ENCODE measurements at places on chromosomes 5 and 9.

DNA sequence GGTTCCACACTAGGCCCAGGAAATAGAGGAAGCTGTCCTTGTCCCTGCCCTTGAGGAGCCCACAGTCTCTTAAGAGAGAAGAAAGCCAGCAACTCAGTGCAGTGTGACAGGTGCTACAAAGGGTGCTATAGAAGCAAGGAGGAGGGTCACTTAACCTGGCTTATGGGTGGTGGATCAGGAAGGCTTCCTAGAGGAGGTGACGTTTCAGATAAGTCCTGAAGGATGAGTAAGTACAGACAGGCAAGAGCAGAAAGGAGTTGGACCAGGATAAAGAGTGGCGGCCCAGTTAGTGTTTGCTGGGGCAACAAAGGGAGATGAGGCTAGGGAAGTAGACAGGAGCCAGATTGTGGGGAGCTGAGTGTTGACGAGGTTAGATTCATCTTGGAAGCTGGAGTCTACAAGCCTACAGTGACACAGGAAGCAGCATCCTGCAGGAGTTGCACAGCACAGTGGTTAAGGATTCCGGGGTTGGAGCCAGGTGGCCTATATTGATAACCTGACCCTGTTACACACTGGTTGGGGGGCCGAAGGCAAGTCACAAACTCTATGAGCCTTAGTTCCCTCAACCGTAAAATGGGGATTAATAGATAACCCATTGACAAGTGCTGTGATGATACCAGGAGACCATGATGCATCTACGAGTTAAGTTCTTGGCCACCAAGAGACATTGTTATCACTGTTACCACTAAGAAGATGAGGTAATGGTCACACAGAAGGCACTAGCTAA lies 5.4 kb upstream of the LHX6 start:
- DNase-seq = no peak

DNA sequence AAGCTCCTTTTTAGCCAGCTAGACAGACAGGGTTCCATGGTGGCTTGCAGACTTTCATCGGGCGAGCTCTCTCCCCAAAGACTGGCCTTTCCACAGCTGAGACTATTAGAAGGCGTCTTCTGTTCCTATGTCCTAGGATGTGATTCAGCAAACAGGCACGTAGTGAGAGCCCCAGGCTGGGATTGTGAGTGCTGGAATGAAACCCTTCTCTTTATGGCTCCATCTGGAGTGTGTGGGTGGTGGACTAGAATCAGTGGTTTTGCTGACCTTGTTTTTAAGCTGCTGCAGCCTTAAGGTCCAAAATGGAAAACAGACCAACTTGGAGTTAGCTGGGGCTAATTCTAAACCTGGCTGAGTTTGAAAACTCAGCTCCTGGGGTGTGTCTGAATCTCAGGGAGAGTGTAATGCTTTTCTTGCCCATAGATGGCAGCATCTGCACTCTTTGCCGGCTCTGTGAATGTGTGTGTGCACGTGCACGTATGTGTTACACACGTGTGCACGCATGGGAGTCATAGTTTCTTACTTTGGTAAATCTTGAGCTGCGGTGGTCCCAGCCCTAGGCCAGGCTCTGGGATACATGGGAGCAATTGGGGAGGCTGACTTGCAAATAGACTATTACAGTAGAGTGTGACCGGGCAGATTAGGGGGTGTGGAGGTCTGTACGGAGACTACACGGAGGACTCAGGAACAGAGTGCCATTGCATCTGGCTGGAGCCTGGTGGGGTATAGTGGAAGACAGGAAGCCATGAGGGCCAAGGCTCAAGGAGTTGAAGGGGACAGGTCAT lies 10.7 kb downstream of the GSN start:
- peak; percentile 59 for DNase-seq

DNA sequence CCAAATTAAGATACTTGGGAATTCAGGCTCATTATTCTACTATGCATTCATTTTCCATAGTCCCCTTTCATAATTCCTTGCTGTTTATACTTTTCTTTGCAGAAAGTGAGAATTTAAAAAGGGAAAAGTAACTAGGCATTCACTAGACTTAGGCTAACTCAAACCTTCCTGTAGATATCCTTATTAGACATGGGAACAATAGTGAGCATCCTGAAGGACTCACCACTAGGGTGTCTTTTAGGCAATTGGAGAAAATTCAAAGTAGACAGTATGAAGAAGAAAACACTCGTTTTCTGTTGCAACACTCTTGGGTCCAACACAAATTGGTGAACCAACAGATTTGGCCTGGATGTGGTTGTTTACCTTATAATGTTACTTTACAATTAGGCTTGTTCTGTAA lies 213.2 kb upstream of the GRIN3A start:
- DNase-seq = no peak

DNA sequence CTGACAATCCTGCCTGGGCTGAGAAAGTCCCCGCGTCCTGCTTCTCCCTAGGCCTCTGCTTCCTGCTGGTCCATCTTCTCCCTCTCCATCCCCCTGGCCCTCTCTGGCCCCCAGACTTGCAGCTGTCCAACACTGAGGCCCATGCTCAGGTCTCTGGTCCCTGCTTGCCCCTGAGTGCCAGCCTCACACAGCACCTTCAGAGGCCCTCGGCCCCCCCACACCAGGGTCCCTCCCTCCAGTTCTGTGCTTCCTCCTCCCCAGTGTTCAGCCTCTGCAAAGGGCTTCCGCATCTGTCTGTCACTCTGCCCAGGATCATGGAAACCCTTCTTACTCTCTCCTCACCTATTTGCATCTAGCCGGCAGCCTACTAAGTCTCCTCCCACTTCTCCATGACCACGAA lies 62.4 kb upstream of the CTSL start:
- no peak for DNase-seq

- DNase-seq = no peak
Measured at GRCh38 chr5:1865486-1865885, 17.2 kb downstream of the IRX4 start.

- DNase-seq = no peak
Measured at GRCh38 chr5:147675168-147675567, 107.4 kb downstream of the JAKMIP2 start.

GRCh38 chr5:37859805-37860204 lies 20.0 kb upstream of the GDNF start:
- no peak for DNase-seq

DNA sequence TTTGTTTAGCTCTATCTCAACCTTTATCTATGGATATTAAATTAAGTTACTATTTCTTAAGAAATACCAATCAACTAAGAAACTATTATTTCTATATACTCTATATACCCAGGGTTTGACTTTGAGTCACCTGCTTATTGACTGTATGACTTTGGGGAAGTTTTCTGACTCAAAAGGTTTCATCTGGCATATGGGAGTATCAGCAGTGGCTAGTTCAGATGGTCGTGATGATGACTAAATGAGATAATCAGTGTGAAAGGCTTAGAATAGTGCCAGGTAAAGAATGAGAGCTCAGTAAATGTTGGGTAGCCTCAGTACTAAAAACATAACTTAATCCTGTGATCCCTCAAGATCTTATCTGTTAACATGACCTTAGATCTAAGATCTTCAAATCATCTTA lies 179.7 kb upstream of the ISL1 start:
- DNase-seq = no peak

DNA sequence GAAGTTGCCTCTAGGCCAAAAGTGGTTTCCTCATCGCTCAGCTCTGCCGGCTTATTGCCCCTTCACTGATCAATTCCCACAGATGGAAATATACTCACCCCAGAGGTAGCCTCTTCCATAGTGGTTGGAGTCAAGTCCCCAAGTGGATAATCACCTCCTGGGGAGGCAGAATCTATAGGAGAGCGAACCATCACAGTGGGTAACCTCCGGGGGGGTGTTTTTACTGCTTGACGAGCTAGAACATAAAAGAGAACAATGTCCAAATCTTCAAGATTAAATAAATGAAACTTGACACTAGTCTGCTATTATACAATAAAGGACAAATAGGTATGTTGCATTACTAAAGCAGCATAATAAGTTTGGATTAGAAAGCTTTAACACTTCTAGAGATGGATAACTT lies 9.3 kb downstream of the BRD8 start:
- DNase-seq = no peak

DNA sequence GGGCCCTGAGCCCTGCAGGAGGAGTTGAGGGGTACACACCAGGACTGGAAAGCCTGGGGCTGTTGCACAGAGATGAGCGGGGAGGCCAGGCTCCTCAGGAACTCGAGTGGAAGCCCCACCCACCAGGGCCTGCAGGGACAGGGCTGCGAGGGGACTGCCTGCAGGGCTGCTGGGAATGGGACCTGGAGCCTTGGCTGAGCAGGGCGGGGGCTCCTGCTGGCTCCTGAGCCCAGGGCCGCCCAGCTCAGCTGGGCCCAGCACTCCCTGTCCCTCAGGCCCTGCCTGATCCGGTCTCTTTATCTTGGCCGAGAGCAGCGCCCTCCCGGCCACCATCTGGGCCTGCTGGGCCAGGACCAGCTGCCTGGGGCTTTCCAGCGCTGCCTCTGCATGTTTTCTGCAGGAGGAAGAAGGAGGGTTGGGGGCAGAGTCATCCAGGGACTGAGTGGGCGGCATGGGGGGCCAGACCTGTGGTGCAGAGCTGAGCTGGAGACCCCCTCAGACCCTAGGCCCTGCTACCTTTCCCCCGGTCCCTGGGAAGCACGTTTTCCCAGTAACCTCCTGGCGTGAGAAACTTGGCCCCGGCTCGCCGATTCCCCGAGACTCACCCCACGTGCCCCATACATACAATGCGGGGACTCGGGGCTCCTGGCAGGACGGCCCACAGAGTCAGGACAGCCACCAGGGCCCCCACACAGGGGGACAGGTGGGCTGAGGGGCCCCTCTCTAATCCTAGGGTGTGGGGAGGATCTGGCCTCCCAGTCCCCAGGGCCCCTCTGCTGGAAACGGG lies 9.4 kb downstream of the LCN12 start:
- DNase-seq = no peak

DNA sequence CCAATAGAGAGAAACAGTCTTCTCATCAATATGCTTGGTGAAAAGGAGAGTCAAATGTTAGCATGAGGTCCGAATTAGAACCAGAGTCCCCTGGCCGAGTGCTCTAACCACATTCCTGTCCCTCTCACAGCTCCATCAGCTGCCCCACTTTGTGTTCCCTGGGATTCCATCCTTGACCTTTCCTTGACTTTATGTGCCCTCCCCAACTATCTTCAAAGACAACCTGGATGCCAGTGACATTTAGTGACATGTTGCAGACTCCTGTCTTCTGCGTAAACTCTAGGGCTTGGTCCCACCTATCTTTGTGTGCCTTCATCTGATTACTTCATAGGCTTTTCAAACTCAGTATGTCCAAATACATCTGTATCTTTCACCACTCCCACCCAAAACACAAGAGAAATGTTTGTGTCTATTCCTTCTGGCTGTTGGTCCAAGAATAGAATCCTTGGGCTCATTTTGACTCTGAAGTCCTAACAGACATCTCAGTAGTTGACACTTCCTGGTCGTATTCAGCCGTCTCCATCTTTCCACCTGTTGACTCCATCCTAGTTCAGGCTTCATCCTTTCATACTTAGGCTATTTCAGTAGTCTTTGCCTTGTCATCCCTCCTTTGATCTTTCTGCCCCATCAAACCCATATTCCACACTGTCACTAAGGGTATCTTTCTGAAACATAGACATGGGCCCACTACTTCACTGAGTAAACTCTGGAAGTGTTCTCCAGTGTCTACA lies 101.4 kb upstream of the CD180 start:
- DNase-seq = no peak

GRCh38 chr9:131773911-131774379 lies 34.1 kb upstream of the RAPGEF1 start:
- DNase-seq = no peak

GRCh38 chr9:93652604-93653592 lies 76.5 kb downstream of the PHF2 start:
- no peak for DNase-seq

DNA sequence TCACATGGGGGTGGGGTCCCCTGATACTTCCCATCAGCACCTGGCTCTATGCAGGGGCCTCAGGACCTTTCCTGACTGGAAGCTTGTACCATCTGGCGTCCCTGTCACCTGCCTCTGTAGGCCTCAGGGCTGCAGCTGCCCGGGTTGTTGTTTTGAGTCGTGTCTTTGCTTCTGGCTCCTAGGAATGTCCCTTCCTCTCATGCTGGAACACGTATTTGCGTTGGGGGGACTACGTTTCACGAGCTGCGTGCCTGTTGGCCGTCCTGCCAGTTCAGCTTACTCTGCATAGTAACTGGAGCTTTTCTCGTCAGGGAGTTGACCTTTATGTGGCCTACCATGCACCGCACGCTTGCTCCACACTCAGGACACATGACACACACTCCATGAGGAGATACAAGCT lies 54.9 kb upstream of the IRX4 start:
- no peak for DNase-seq

- DNase-seq = no peak
Measured at GRCh38 chr5:131214609-131215227, 44.0 kb downstream of the LYRM7 start.

- DNase-seq = no peak
Measured at GRCh38 chr5:104913841-104914281, 1351.3 kb upstream of the NUDT12 start.

- DNase-seq = no peak
Measured at GRCh38 chr9:13915131-13915530, 398.8 kb downstream of the NFIB start.

DNA sequence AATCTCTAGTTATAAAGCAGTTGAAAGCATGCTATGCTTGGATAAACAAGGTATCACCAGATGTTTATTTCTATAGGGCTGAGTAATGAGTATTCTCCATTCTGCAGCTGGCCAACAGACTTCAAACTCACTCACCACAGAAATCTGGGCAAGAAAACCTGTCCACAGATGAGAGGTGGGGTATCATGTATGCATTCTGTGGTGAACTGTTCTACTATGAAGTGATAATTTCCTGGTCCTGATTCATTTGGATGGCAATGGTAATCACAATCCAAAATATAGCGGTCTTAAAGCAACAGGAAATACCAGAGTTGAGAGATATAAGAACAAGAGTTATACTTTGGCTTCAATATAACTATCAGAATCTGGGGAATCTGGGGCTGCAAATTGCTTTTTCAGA lies 65.9 kb upstream of the EFNA5 start:
- DNase-seq = no peak

DNA sequence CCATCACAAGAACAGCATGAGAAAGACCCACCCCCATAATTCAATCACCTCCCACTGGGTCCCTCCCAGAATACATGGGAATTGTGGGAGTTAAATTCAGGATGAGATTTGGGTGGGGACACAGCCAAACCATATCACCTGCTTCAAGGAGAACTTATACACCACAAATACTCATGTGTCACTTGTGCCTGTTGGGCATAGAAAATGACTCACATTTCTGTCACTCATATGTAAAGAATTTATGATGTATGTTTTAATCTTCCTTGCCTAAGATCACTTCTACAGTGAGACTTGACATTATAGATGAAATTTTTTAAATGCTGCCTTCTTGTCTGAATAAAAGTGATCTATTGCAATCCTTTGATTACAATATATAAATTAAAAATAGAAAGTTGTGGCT lies 23.0 kb upstream of the PRDM6 start:
- DNase-seq = no peak

Data from HCT116 (cell line).